ENCODE measurements at places on chromosomes 2 and 18.

DNA sequence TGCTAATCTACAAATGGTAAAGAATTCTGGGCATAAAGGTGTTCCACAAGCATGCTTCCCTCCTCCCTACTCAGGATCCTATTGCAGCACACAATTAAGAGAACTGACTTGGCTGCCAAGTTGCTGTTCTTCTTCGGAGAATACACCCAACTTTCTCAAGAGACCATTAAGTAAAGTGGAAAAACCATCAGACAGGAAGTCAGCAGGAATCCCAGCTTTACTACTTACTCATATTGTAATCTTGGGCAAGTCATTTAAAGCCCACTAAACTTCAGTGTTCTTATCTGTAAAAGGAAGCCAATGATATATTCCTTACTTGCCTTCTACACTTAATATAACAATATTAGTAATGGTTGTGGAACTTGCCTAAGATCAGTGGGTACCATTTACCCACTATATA is 37.8 kb downstream of the PSTPIP2 start:
- no peak for DNase-seq

DNA sequence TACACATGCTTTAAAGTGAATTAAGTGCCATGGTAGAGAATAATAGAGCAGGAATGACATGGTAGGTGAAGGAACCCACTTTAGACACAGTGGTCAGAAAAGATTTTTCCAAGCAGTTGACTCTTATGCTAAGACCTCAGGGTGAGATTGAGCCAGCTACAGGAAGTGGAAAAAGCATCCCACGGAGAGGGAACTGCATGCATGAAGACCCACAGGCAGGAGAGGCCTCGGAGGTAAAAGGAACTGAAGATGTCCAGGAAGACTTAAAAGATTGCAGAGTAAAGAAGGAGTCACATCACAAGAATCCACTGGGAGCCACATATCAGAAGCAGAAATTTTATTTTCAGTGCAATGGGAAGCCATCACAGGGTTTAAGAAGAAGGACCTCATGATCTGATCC is 499.2 kb upstream of the FAM98A start:
- no peak for DNase-seq

DNA sequence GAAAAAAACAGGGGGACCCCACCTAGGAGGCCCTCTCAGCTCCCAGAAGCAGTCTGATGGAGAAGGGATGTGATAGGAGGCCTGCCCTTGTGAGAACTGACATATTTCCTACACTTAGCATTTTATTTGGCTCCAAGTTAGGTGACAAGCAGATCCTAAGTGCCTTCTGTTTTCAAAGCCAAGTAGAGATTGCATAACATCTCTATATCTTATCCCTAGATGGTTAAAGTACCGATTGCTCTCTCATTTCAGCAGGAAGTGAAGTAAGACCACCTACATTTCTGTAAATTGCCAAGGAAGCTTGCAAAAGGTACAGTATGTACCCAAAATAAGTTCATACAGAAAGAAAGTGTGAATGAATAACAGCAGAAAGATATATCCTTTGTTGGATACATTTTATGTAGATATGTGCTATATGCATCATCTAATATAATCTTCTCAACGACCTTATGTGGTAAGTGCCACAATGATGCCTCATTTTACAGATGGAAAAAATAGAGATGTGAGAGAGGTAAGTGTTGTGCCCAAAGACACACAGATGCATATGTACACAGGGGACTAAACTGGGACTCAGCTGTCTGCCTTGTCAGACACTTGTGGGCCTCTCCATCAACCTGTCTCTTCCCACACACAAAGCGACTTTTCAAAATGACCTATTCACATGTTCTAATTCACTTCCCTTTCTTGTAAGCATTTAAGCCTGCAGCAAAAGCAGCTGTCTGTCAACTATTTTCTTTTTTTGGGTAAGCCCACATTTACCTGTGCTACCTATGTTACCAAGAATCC is 38.9 kb downstream of the DHRS9 start:
- DNase-seq, result no peak

DNA sequence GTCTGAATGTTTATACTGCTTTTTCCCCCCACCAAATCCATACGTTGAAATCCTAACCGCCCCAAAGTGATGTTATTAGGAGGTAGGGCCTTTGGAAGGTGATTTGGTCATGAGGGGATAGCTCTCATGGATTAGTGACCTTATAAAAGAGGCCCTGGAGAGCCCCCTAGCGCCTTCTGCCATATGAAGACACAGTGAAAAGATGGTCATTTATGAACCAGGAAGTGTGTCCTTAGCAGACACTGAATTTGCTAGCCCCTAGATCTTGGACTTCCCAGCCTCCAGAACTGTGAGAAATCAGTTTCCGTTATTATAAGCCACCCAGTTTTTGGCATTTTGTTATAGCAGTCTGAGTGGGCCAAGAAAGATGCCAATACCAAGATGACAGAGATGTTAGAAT is 7.2 kb upstream of the TSN start:
- no peak for DNase-seq

DNA sequence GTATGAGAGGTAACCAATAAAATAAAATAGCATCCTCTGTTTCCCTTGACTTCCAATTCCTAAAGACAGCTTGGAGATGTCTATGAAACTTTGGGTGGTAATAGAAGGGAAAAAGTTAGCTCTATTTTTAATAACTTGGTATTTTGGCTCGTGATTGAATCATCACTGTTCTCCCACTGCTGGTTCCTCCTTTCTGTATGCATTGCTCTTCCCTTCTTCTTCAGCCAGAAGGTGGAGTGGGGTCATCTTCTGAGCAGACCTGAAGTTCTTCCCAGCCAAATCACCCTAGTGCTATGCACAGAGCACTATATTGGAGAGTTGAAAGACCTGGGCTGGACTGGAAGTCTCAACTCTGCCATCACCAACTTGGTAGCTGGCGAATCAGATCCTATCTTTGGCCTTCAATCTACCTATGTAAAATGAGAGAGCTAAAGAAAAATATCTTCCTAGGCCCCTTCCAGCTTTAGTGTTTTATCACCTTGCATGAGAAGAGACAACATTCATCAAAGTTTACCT is 54.1 kb downstream of the CPO start:
- no peak for DNase-seq
